AG10803 (cell line): ENCODE measurements at places on chromosomes 4 and X.
A peak's percentile ranks its signal among the peaks of the same experiment; 100 is the strongest.

DNA sequence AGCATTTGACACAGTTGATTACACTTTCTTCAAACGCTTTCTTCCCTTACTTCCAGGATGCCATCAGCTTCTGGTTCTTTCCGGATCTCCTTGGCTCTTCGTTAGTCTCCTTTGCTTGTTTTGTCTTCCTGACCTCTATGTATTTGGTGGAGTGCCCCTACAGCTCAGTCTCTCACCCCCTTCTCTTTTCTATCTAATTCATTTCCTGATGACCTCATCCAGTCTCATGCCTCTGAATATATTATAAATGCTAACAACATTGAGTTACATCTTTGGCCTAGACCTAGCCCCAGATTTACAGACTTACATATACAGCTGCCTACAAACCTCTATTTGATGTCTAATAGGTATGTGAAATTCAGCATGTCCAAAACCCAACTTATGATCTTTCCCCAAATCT is 16.5 kb upstream of the LEF1 start:
- DNase-seq = no peak

- DNase-seq = peak; percentile 42
Observed at GRCh38 chrX:150352114-150352513, 11.0 kb upstream of the MAMLD1 start.

GRCh38 chrX:81195712-81196111 is 6.0 kb downstream of the HMGN5 start:
- DNase-seq = peak; percentile 47

DNA sequence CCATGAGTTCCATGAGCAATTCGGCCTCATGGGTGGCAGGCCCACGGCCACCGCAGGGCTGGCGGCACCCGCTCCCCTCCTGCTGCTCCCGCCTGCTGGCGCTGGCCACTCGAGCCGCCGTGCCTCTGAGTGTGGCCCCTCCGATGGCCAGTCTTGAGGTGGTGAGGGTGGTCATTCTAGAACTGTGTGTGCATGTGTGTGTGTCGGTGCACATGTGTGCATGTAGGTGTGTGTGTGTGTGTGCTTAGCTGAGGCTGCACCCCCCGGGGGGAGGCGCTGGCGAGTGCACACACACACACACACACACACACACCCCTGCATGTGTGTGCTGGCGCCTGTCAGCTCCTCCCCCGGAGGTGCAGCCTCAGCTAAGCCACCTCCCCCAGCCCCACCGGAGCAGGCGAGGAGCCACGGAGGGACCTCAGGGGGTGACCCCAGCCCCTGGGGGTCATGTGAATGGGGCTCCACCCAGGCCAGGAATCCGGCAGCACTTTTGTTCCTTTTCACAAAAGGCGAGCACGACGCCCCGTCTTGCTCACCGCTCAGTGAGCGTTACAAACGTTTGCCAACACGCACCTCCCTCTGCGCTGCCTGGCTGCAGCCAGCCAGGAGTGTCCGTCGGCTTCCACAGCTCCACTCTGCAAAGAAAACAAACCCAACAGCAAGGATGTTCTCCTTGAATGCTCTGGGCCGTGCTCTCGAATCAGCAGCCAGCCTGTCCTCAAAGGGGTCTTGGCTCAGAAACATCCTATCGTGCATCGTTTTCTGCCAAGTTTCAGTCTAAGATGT is 29.9 kb downstream of the FGFRL1 start:
- peak; percentile 32 for DNase-seq

GRCh38 chr4:110944501-110944900 is 321.6 kb upstream of the PITX2 start:
- DNase-seq = no peak

GRCh38 chr4:42703813-42704212 is 46.9 kb upstream of the ATP8A1 start:
- no peak for DNase-seq

DNA sequence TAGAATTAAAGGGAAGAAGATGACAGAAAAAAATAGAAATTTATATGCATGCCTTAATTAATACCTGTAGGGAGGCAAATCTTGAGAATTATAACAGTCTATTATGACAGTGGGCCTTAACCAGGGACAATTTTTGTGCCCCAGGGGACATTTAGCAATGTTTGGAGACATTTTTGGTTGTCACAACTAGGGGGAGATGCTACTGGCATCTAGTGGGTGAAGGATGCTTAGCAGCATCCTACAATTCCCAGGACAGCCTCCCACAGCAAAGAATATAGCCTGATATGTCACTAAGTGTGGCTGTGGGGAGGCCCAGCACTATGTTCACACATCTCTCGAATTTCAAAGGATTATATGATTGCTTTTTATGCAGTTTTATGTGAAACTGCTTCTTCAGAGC is 10.5 kb downstream of the GPR82 start:
- peak; percentile 8 for DNase-seq

GRCh38 chr4:139834226-139834662 is 168.6 kb downstream of the MGST2 start:
- DNase-seq = no peak

DNA sequence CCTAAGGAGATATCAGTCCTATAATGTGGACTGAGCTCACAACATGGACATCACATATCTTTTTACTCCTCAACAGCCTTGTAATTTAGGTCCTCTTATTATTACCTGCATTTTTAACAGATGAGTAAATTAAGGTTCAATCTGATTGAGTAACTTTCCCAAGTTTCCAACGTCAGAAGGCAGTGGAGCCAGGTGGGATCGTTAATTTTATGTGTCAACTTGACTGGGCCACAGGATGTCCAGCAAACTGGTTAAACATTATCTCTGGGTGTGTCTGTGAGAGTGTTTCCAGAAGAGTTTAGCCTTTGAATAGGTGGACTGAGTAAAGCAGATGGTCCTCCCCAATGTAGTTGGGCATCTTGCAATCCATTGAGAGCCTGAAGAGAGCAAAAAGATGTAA is 59.0 kb upstream of the SLIT2 start:
- DNase-seq = no peak

DNA sequence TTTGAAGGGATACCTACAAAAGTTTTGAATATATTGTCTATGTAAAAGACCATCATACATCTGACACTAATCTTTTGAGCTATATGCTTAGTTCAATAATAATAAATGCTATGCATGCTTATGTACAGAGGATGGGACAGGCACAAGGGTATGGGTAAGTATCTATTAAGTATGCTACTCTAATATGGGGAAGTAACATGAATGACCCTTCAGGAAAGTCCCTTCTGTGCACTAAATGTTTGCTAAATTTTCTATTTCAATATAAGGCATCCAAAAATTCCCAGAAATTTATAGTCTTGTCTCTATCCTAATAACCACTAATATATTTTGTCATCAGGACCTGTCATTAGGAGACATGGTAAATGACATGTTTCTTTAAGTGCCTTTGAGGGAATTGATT is 19.0 kb downstream of the ATP8A1 start:
- DNase-seq = no peak

GRCh38 chrX:119145241-119145653 is 17.6 kb upstream of the KIAA1210 start:
- DNase-seq = peak; percentile 19

DNA sequence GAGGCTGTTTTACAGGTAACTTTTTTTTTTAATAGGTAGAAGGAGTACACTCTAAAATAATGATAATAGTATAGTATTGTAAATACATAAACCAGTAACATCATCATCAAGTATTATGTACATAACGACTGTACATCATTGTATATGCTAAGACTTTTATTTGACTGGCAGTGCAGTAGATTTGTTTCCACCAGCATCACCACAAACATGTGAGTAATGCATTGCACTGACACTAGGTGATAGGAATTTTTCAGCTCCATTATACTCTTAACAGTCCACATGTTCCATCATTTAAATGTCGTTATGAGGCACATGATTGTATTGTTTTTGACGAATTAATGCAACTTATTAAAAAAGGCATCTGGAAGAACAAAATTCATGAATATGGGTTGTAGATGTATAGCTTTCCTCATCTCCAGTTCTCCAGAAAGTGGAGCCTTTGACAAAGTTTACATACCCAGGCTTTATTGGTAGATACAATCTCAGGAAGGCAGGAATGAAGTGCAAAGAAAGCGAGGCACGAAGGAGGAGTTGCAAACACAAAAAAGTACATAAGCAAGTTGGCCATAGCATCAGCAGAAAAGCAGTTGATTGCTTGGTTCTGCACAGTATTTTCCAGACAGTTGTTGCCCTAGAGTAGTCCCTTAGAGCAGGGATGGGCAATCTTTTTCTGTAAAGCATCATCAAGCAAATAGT is 336.9 kb upstream of the NR3C2 start:
- peak; percentile 9 for DNase-seq

DNA sequence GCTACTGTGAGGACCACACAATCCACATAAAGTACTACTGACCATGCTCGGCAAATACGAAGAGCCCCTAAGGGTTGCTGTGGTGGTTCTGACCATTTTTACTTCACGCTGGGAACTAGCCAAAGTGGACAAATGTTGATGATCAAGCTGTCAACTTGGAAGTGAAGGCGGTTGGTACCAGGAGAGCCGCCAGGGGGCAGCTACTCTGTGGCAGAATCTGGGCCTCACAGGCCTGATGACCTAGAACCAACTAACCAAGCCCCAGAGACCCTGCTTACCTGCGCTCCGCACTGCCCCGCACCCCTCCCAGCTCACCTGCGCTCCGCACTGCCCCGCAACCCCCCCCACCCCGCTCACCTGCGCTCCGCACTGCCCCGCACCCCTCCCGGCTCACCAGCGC is 5.6 kb downstream of the GAK start:
- no peak for DNase-seq

DNA sequence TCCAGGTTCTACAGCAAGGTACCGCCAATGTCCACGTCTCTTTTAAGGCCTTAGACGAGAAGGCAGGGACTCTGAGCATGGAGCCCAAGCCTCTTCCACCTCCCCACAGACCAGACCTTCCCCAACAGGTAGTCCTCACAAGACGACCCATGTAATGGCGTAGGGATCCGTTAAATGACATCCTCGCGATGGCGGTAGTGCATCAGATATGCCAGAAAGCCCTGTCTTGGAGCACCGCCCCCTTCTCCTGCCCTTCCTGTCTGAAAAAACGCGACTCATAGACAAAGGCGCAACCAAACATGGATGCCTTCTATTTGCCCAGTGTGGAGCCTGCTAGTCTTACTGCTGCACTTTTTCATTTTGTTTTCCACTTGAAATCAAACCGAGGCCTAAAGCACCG is 185.4 kb downstream of the OR13H1 start:
- DNase-seq = no peak

DNA sequence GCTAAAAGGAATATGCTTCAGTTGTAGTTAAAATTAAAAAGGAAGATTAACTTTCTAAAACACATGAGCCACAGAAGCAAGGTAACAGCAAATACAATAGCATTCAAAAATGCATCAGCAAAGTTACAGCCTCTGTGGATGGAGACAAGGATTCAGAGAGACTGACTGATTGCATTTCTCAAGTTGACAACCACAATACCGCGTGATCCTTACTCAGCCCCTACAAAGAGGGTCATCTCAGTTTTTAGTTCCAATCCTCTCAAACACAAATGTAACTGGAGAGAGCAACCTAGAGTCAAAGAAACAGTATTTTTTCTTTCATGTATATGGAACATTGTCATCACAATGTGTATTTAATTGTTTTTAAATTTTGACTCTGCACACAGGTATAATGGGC is 14.2 kb upstream of the C1QTNF7 start:
- DNase-seq = no peak
